ENCODE measurements at places on chromosomes 7 and 10.
A peak's percentile ranks its signal among the peaks of the same experiment; 100 is the strongest.

GRCh38 chr7:158812684-158813083 lies 16.6 kb downstream of the ESYT2 start:
- DNase-seq = no peak

DNA sequence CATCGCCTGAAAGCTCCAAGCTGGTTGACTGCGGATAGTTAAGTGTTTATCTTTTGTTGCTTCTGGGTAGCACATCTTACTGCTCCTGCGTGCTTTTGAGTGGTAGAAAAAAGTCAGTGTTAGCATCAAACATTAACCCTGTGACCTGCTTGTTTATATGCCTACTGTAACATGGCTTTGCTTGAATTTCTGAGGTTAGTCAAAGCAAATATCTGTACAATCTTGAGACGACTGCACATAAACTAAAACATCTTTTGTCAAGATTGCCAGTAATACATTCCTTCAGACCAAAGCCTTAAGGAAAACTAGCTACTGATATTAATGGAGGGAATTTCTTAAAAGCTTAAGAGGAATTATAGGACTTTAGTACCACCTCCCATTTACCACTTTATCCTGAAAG lies 163.7 kb downstream of the BAMBI start:
- DNase-seq = no peak

DNA sequence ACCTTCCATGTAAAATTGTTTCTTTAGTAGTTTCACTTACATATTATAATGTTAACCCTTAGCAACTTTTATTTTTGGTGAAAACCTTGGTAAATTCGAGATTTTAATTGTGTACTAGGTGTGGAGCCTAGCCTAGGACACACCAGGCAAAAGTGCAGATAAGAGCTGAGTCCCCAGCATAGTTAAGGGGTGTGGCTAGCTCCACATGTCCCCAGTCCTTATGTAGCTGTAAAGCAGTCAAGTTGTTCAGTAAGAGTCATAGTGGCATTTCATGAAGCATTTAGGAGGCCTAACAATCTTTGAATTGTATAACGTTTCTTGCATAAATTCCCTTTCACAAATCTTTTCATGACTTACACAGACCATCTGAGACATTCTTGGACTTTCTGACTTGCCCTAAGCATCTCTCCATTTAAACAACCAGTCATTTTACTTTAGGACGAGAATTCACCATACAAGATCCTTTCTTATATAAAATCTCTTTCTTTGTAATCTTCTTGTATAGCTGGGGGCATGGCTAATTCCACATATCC lies 53.8 kb upstream of the INHBA start:
- DNase-seq = no peak

DNA sequence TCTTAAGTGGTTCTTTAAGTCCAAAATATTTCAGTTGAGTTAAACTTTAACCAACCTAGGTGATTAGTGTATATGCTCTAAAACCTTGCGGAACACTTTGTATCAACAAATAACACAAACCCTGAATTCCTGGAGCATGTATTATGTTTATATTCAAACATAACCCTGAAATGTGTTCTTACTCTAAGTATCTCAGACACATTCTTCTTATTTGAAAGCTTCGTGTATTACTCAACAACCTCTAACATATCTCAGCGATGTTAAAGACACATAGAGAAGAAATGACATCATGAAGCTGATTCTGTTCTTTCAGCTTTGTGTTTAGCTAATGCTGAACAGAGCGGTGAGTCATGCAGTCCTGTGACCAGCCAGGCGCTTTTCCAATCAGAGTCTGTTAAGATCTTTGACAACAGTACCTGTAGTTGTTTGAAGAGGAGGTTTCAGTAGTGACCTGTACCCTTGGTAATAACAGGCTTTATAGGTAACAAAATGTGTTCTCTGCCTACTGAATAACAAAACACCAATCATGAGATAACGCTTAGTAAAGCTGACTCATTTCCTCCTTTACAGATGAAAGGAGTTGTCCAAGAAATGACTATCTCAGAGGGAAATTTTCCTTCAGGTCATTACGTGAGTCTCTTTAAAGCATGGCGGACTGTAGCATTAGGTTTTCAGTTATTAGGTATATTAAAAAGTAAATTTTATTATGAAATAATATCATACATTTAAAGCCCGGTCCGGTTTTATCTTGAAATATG lies 67.3 kb upstream of the KLF6 start:
- peak; percentile 78 for DNase-seq

DNA sequence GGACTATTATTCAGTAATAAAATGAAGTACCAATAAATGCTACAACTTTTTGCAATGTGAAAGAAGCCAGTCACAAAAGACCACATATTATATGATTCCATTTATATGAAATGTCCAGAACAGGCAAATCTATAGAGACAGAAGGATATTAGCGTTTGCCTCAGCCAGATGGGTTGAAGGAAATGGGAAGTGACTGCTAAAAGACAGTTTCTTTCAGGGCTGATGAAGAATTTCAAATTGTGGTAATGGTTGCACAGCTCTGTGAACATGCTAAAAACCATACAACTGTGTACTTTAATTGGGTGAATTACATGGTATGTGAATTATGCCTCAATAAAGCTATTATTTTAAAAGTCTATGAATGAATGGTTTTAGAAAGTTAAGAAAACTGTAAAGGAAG lies 23.9 kb upstream of the REEP3 start:
- no peak for DNase-seq

DNA sequence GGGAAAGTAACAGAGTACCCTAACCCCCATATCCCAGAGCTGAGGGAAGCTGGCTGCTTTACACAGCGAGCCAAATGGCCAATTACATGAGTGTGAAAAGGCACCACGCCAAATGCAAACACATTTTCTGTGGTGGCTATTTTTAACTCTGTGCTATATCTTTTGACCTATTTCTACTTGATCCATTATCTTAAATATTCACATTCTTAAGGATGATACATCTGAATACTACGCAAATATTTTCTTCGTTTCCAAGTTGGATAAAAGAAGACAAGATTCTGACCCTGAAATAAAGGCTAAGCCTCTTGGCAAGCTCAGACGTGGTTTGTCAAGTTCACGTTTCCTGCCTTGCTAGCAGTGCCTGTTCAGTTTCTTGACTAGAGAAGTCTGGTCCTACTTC lies 146.7 kb upstream of the TMEM196 start:
- DNase-seq = no peak

DNA sequence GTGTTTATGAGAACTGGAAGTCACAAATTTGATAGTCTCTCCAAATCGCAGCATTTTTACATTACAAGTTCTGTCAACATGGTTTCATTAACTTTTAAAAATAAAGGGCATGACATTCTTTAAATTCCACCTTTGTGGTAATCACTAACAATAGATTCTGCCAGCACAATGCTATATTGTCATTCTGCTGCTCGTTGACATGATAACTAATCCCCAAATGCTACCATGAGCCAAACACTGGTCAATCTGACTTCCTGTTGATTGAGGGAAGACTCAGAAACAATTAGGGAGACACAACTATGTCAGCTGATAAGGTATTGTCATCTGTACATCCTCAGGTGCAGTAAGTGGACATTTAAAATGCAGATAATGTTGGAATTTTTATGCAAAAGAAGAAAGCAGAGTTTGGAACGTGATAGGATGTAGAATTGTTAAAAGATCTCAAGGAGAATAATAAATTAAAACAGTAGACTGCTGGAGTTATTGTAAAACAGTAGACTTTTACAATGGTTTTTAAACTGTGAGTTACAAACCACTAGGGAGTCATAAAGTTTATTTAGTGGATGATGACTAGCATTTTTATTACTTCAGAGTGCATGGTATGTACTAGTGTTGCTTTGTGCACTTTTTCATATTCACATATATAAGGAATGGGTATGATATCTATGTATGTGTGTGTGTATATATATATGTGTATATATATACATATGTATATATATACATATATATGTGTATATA lies 126.4 kb upstream of the DKK1 start:
- DNase-seq = peak; percentile 11

- no peak for DNase-seq
These were observed 2.3 kb downstream of the HOXA10 start for GRCh38 chr7:27171637-27172314.

- DNase-seq = peak; percentile 53
These were observed 97.4 kb downstream of the C10orf105 start for GRCh38 chr10:71622154-71622526.

- peak; percentile 38 for DNase-seq
These were observed 103.1 kb downstream of the ZNF467 start for GRCh38 chr7:149670288-149670687.

DNA sequence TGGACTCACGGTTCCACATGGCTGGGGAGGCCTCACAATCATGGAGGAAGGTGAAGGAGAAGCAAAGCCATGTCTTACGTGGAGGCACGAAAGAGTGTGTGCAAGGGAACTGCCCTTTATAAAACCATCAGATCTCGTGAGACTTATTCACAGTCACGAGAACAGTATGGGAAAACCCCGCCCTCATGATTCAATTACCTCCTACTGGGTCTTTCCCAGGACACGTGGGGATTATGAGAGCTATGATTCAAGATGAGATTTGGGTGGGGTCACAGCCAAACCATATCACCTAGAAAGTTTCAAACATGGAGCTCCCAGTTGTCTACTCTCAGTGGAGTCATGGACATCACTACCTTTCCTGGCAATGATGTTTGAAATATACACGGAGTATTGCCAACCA lies 49.6 kb downstream of the CYCS start:
- DNase-seq = no peak

GRCh38 chr10:52615756-52616394 lies 156.7 kb downstream of the MBL2 start:
- no peak for DNase-seq

GRCh38 chr10:13079776-13080050 lies 20.2 kb upstream of the OPTN start:
- no peak for DNase-seq

- DNase-seq = no peak
These were observed 655.4 kb upstream of the MKI67 start for GRCh38 chr10:128781637-128782036.

DNA sequence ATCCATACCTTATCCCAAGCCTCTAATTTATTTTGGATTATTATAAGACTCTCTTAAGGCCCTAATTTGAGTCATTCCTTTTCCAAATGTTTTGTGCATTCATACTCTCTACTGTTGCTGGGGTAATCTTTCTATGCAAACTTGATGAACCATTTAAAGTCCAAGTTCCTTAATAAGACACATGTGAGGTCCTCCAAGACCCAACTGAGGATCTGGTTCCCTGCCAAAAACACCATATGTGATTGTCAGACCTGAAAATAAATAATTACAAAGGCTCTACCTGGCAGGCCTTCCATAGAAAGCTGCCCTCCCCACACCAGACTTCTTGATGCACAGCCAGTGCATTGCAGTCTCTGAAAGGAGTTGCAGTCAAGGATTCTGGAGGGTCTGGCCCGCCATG lies 257.9 kb upstream of the AKR1E2 start:
- no peak for DNase-seq

GRCh38 chr7:76047305-76047810 lies 442 bp downstream of the STYXL1 start:
- peak; percentile 31 for DNase-seq

GRCh38 chr7:46745707-46746090 lies 824.6 kb upstream of the IGFBP3 start:
- DNase-seq = no peak

DNA sequence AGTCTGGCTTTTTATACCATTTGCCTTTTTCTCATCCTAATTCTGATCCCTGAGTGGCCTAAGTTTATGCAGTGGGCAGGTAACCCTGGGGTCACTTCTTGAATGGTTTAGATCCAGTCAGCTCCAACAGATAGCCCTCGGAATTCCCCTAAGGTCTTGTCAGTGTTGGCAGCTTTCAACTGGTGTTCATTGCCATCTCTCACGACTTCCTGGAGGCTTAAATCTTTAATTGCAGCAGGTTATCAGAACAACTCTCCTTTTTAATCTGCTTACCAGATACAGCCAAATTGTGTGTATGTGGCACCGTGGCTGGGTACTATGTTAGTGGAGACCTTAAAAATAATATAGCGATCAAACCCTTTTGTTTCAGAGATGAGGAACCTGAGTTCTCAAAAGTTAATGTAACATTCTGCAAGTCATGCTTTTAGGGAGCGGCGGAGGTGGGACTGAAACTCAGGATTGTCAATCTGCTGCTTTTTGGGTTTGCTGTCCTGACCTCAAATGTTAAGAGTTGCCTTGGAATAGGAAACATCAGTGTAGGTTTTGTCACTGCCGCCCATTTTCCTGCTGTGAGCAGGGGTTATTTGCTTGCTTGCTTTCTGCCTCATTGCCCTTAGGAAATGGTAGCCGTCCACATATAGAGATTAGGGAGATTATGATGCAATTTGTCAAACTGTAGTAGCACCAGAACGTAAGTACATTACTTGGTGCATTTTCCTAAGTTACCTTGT lies 818 bp downstream of the DLD start:
- DNase-seq = no peak

DNA sequence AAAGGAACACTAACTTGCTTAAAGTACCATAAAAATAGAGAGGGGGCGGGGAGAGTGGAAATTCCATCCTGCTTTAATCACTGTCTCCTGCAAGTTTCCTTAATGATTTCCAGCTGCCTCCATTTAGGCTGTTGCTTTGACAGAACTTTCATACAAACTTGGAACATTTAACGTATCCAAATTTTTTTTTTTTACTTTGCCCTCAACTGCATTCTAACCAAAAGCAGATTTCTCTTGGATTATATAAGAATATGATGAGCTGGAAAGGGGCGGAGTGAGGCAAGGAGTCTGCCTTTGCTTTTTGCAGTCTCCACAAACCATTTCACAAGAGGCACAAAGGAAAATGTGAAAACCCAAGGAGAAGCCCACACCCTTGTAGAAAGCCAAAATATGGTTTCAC lies 46.6 kb upstream of the COL1A2 start:
- DNase-seq = peak; percentile 83

- DNase-seq = no peak
These were observed 51.3 kb upstream of the GSAP start for GRCh38 chr7:77467408-77467807.

DNA sequence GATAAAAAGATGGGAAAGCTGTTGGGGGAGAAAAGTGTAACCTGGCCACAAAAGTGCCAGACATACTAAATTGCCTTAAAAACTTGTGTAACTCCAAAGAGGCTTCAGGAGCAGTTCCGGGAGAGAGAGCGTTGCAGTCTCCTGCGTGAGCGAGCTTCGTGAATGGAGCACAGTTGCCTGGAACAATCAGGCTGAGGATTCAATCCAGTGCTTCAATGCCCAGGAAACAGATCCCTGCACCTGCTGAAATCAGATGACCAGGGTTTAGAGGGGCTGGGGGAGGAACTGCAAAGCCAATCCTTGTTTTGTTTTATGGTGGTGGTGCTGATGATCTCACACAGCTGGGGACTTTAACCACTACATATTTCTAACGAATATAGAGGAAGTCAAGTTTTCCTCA lies 398.3 kb downstream of the DPP6 start:
- DNase-seq = no peak

- DNase-seq = no peak
These were observed 140.4 kb upstream of the RHEB start for GRCh38 chr7:151660141-151660540.

DNA sequence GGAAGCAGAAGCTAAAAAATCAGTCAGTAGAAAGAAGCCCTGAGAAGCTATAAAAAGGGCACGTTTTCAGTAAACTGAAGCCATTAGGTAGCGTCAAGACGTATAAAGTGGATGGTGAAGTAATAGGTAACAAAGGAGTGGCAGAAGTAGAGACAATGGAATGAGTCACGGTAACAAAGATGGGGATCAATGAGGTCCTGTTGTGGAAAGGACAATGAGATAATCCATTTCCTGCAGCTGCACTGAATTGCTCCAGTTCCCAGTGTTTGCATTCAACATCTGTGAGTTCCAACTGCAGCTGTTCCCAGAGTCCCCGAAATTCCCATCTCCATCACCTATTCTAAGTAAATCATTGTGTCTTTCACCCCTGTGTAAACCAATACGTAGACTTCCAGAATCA lies 4.8 kb upstream of the HYCC1 start:
- no peak for DNase-seq

- DNase-seq = no peak
These were observed 8.7 kb downstream of the MEIG1 start for GRCh38 chr10:14967897-14968296.
